ENCODE measurements at places on chromosomes 4 and X.

- DNase-seq, result no peak
These were observed 115.4 kb downstream of the IQCM start for GRCh38 chr4:149700272-149700671.

DNA sequence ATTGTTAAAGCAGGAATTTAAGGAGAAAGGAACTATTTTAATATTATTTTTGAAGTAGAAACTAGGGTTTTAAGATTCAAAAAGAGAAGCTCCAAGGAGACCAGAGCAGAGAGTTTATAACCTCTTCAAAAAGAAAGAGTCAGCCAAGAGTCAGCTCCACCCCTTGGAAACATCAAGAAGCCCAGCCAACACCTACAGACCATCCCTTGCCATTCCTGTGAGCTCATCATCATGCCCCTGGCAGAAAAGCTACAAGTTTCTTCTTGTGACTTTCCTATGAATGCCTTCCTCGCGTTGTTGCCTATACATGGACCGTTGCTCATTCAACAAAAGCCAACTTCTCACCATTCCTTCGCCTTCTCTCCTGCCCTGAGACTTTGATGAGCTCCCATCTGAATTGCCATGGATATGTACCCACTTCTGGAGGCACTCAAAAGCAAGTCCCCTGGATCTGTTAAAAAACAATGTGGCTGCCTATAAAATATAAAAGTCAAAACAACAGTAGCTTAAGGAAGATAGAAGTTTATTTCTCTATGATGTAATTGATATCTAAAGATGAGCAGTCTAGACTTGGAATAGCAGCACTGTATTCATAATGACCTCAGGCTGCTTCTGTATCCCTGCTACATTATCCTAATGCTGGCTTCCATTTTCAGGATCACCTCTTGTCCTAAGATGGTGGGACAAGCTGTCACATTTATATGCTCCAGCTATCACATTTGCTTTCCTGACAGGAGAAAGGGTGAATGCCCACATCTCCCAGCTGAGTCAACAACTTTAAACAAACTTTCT, 20.3 kb downstream of the PLRG1 start:
- DNase-seq, result no peak

GRCh38 chr4:24476282-24476681, 108.1 kb downstream of the DHX15 start:
- peak; percentile 57 for DNase-seq

DNA sequence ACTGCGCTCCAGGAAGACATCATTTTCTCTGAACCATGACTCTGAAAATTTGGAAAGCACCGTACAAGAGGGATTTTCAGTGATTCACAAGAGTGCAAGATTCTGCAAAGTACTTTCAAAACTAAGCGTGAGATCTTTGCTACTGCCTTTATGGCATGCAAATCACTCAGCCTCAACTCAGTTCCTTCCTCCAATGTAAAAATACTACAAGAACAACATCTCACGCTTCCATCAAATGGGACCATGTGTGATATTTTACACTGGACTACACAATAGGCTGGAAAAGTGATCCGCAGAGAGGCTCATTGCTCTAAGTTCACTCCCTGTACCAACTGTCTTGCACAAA, 674 bp upstream of the IL15 start:
- no peak for DNase-seq

DNA sequence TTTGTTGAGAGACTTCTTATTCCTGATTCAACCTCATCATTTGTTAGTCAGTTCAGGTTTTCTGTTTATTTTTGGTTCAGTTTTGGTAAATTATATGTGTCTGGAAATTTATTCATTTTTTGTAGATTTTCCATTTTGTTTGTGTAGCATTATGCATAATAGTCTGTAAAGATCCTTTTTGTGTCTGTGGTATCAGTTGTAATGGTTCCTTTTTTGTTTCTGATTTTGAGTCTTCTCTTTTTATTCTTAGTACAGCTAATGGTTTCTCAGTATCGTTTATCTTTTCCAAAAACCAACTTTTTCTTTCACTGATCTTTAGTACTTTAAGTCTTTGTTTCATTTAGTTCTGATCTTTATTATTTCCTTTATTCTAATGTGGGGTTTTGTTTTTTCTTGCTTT, 61.4 kb downstream of the NWD2 start:
- DNase-seq, result no peak

DNA sequence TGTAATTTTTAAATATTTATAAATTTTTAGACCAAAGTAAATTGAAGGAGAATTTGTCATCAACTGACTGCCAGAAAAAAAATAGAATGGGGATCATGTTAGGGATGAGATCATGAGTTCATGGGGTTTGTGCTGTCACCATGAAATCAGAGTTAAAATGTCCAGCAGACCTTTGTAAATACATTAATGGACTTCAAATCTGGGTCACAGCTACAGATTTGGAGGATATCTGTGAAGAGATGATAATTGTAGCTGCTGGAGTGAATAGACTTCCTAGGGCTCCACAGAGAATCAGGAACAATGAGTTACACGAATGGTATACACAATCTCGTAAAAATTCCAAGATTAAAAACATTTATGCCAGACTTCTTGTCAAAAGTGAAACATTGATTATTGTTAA, 6.6 kb downstream of the FSTL5 start:
- DNase-seq, result no peak

DNA sequence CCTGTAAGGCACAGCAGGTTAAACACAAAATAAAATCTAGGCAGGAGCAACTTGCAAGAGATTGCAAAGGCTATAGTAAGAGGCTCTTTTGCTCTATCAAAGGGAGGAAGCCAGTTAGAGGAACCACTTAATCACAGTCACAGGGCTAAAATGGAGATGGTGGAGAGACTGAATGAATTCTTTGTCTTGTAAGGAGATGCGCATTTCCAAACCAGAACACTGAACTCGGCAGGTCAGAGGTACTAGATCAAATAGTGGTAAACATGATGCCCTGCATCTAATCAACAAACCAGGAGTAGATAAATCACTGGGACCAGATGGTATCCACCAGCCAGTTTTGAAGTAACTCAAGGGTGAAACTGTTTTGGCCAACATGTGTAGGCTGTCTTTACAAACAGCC, 55.8 kb downstream of the GPC4 start:
- no peak for DNase-seq

DNA sequence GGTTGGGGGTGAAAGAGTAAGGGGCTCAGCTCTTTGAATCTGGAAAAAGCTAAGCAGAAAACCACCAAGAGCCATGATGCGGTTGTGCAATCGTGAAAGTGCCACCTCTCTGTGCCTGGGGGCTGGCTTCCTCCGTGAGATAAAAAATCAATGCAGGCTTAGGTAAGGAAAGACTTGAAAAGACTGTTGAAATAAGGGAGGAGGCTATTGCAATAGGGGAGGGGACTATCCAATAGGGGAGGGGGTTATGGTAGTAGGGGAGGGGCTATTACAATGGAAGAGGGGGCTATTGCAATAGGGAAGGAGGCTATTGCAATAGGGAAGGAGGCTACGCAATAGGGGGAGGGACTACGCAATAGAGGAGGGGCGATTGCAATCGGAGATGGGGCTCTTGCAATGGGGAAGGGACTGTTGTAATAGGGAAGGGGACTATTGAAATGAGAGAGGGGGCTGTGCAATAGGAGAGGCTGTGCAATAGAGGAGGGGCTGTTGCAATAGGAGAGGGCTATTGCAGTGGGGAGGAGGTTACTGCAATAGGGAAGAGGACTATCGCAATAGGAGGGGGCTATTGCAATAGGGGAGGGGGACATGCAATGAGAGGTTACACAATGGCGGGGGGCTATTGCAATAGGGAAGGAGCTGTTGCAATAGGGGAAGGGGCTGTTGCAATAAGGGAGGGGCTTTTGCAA, 162.3 kb upstream of the PSAPL1 start:
- DNase-seq, result peak; percentile 13

DNA sequence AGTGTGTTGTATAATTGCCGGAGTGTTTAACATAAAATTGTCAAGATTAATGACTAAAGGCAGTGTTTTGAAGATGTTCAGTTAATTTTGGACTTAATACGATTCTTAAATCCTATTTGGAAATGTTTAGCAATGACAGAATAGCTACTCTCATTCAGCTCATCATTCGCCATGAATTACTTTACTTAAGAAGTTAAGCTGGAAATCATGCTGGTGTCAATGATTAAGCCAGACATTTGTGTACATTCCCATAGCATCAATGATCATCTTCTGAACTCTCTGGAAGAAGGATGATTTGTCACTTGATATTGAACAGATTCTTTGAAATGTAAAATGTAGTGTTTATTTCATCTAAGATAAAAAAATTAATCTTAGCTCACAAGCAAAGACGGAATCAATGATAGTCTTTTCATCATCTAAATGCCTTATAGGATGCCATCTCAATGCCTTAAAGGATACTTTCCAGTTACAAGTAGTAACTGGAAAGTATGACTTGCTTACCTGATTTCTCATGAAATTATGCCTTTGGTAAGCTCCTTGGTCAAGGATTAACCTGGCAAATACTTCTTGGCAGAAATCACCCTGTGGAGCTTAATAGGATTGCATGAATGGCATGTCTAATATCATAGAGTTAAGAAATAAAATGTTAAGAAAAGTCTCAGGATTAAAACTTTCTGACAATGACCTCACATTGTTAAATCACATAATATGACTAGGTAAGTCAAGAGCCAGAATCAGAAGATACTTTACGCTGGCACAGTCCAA, 515.5 kb upstream of the AGA start:
- DNase-seq, result no peak

GRCh38 chr4:33914386-33914785, 2329.9 kb downstream of the ARAP2 start:
- DNase-seq, result no peak

DNA sequence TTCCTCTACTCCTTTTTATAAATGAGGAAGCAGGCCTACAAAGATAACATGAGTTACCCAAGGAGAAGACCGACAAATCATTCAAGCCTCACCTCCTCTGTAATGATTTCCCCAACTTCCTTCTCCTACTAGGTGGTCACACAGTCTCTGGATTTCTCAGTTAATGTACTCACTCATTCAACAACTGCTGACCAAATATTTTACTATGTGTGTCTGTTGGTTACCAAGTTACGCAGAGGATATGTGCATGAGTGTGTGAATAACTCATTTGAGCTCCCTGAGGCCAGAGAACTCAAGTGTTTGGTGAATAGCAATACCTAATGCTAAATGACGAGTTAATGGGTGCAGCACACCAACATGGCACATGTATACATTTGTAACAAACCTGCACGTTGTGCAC, 10.4 kb downstream of the CASK start:
- DNase-seq, result no peak

- DNase-seq, result no peak
These were observed 44.9 kb downstream of the PF4 start for GRCh38 chr4:73936969-73937368.

DNA sequence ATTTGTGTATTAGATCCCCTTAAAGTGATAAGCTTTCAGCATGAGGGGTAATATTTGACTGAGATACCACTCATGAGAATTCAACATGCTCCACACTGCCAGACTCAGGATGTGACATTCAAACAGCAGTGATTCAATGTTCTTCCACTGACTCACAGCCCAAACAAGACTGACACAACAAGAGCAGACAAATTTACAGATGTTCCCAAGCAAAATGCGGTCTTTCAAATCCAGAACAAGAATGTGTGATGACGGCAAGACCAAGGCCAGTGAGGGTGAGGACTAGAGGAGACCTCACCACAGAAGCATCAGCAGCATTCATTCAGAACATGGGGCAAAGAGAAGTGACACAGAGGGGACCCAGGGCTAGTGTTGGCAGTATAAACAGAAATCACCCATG, 99.3 kb upstream of the GRIA3 start:
- DNase-seq, result no peak

- peak; percentile 10 for DNase-seq
These were observed 176.9 kb downstream of the PDHA2 start for GRCh38 chr4:96016634-96017299.

All from hematopoietic multipotent progenitor cell treated with erythropoietin and hydrocortisone succinate and interleukin-3 and kit ligand, for 4 days (in vitro differentiated cells).